ENCODE measurements at places on chromosomes 5 and 9.

- no peak for DNase-seq
These were observed 12.3 kb upstream of the STING1 start for GRCh38 chr5:139494832-139495231.

DNA sequence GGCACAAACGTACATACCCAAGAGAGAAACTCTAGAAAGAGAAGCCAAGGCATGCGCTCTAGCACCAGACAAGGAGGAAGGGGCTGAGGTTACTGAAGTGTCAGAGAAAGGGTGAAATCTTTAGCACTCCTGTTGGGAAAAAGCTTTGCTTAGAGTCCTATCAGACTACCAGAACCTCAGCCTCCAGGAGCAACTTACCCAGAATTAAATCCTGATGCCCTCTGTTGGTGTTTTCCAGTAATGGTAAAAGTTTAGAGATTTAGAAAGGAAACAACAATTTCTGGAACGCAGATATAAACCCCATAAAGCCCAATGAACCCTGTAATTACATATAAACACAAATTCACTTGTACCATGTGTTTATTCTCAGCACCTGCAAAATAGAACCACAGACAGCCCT is 33.2 kb upstream of the ASTN2 start:
- no peak for DNase-seq

GRCh38 chr5:129639331-129639730 is 108.6 kb upstream of the MINAR2 start:
- no peak for DNase-seq

DNA sequence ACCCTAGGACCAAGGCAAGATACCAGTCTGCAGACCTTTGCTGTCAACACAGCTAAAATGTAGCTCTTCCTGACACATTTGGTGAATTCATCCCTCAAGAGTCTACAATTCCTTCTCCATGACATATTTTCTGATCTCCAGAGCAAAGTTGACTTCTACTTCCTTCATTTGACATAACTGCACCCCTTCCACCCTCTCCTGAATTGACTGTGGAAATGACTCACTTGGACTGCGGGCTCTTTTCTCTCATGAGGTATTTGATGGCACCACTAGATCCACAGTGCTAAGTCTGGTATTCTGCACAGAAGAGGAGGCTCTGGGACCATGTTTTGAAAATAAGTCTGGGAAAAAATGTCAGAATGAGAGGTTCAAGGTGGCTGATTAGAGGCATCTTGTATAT is 338.4 kb upstream of the TRPC7 start:
- no peak for DNase-seq

DNA sequence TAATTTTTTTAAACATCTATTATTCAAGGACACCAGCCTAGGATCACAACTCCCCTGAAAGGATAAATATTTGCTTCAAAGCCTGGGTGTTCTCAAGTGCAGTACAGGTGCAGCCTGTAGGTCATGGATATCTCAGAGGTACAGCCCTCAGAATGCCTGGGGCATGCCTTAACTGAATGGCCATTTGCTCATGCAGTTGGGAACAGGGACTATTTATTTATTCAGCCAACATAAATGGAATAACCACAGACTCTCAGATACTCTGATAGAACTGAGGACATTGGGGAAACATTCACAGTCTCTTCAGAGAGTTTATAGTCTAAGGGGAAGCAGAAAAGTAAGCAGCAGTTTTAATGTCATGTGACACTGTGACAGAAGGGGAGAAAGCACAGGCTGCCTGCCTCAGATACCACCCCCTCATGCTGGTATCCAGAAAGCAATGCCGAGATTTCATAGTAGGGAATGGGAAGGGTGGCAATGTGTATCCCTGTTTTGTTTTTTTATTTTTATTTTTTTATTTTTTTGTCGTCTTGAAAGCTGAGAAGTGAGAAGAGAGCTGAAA is 112.6 kb downstream of the MACIR start:
- DNase-seq = no peak

- no peak for DNase-seq
These were observed 65.2 kb upstream of the DEPDC1B start for GRCh38 chr5:60765019-60765709.

DNA sequence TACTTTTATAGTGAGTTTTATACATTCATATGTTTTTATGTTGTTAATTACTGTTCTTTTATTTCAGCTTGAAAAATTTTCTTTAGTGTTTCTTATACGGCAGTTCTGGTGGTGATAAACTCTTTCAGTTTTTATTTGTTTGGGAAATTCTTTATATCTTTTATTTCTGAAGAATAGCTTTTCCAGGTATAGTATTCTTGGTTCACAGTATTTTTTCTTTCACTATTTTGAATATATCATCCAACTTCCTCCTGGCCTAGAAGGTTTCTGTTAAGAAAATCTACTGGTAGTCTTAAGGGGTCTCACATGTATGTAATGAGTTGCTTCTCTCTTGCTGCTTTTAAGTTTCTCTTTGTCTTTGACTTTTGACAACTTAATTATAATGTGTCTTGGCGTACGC is 79.4 kb downstream of the NXNL2 start:
- no peak for DNase-seq

DNA sequence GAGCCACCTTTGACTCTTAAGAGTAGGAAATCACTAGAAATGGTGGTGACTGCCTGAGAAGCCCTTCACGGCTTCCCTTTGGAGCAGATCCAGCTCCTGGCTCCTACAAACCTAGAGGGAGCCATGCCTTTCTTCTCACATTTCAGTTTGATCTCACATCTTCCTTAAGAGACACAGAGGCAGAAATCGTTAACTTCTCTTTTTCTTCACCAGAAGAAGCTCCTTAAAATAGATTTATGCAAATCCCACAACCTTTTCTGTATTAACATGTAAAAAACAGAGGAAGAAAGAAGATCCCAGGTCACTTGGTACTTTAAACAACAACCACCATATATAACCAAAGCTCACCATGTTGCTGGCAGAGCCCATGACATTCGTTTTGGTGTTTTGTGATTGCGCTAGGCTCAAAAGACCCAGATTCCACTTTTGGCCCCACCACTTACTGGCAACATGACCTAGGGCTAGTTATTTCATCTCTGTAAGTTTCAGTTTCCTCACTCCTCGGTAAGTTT is 29.6 kb downstream of the PAX5 start:
- no peak for DNase-seq

DNA sequence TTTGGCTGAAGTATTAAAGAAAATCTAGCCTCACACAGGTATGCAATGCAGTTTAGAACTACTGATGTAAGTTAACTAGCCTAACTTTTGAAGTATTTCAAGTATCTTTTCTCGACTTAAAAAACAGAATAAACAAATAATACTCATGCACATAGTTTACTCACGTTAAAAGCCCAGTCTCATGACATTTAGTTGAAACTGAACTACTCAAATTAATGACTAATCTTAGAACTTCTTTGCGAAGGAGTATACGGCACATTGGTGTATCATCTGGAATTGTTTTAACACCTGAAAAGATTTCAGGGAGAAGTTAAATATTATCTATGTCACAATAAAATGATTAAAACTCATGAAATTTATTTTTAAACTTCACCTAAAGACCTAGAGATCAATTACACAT is 98.5 kb downstream of the OSMR start:
- no peak for DNase-seq

DNA sequence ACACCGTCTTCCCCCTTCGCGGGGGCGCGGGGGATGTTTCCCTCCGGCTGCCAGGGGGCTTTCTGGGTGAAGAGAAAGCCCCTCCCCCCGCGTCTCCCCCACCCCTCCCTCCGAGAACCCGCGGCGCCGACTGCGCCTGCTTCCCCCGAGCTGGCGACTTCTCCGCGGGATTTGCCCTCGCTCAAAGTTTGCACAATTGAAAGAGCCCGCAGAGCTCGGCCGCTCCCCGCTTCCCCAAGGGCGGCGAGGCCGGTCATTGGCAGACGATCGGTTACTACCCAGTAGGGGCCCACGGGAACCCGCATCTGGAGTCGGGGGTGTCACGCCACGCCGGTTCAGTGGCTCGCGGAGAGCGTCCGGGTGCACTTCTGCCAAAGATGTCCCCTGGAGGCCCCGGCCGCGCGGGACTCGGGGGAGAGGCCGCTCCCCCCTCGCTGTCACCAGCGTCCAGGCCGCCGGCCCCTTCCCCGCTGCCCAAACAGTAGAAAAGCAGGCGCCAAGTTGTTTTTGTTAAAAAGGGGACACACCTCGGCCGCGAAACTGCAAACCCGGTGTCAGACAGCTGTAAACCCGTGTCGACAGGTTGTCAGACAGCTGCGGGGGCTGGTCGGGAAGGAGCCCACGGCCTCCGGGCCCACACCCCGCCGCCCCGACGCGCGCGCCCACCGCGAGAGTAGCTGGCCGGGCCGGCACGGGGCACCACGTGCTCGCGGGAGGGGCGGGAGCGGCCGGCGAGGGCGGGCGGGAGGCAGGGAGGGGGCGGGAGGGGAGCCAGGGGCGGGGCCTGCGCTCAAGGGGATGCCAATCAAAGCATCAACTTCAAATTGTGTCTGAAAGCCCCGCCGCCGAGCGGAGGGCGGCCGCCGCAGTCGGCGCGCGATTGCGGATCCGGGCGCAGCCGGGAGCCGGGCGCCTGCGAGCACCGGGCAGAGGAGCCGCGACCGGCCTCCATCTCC is at the start of gene IRX1:
Gene IRX1, plus strand, starts transcription at position 827 of the 956 bp plus-strand sequence. CDS start 274 bp downstream, outside the sequence.
- no peak for DNase-seq

DNA sequence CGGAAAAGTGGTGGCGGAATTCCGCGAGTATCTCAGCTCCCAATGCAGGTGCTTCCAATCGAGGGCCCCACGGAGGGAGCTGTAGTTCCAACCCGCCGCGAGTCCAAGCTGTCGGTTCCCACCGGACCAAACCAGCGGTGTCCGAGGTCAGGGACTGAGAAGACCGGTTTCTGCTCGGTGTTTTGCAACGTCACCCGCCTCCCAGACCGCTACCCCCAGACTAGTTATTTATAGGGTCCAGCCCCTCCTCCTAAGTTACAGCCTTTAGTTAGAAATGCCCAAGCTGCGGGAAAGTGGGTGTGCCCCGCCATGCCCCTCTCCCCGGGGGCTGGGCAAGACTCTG is 677 bp upstream of the MYORG start:
- DNase-seq = no peak

DNA sequence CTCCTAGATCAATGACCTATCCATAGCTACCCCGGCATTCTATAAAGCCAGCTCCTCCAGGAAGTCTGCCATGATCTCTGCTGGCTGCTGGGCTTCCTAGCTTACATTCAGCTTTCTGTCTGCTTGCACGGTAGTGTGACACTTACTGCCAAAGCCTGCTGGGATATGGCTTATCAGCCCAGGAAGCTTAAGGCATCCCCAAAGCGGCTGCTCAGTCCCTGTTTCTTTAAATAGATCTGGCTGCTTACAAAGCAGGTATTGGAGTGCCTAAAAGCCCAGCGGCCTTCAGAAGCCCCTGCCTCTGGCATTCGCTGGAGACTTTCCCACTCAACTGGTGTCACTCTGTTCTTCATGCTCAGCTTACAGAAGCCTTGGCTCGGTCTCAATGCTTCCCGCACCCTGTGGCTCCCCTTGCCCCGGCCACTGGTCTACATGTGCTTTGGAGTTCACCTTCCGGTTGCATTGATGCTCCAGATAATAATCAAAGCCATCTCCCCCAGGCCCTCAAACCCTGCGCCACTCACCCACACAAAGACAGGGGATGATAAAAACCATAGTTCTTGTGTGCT is 31.3 kb upstream of the STRBP start:
- no peak for DNase-seq

- no peak for DNase-seq
These were observed 139.5 kb upstream of the KLF9 start for GRCh38 chr9:70553707-70554673.

DNA sequence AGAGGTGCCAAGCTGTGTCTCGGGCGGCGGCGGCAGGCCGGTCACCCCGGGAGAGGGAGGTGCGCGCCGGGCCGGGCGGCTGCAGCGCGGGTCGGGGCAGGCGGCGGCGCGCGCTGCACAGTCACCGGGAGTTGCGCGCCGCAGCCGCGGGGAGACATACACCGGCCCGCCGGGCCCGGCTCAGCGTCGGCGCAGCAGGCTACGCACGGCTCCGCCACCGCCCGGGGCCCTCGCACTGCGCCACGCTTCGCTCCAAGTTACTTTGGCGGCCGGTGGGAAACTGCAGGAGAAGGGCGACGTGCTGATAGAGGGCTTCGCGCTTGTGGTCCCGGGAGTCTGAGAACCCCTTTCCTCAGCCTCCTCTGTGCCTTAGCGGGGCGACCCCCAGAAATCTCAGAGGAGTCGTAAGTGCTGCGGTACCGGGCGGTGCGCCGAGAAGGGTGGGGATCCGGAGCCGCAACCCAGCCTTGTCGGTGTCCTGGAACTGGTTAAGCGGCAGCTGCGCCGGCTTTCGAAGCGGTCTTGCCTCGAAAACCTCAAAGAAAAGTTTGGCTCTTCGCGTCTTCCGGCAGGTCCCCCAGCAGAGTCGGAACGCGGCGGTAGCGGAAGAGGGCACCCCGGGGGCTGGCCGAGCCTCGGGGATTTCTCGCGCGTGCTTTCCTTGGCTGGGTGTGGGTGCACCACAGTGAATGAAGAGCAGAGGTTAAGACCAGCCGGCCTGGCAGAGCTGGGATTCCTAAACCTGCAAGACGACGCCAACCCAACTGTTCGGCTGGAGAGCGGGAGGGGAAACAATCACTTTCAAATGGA is at the start of gene EFNA5:
Gene EFNA5, minus strand, starts transcription at position 6 of the 810 bp plus-strand sequence.
- DNase-seq = no peak

DNA sequence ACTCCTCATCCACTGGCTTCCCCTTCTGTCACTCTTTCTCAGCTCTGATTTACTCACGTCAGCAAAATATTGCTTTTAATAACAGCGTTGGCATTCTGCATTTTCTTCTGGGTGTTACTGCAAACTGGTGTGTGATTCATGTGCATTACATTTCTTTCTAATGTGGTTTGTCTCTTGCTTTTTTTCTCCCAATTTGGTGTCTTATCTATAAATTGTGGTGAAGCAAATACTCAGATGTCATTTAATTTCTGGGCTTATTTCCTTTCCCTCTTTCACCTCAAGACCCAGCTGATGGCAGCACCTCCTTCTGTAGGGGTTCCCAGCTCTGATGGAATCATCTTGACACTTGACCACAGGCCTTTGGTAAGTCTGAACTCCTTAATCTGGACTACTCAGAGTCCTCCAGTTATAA is 180.7 kb upstream of the ZNF618 start:
- no peak for DNase-seq

- DNase-seq = peak; percentile 22
These were observed 96.0 kb upstream of the RUFY1 start for GRCh38 chr5:179454356-179454755.

DNA sequence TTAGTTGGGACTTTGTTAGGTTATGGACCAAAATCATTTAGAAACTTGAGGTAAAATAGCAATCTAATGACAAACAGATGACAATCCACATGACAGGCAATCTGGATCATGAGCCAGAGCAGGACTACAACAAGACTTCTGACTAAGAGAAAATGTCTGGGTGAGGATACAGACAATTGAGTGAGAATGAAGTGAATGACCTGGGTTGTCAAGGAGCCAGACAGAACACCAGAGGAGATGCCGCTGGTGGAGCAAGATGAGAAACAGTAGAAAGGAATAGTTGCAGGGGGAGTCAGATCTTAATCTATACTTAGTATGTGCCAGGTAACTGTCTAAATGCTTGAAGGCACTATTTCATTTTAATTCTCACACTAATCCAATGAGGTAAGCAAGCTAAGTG is 277.8 kb downstream of the PRELID2 start:
- no peak for DNase-seq

GRCh38 chr9:136124976-136125692 is 6.5 kb upstream of the TMEM250 start:
- no peak for DNase-seq

- no peak for DNase-seq
These were observed 372.3 kb upstream of the CCNH start for GRCh38 chr5:87784879-87785495.

- DNase-seq = no peak
These were observed 13.6 kb downstream of the FAT2 start for GRCh38 chr5:151577566-151577965.
